GM19239 (cell line): ENCODE measurements at places on chromosomes 3 and 15.

- no peak for DNase-seq
Measured at GRCh38 chr3:39413691-39414420, 7.3 kb downstream of the RPSA start.

- no peak for DNase-seq
Measured at GRCh38 chr3:141294848-141295247, 63.2 kb downstream of the PXYLP1 start.

GRCh38 chr3:43166406-43166805, 60.5 kb upstream of the POMGNT2 start:
- no peak for DNase-seq

DNA sequence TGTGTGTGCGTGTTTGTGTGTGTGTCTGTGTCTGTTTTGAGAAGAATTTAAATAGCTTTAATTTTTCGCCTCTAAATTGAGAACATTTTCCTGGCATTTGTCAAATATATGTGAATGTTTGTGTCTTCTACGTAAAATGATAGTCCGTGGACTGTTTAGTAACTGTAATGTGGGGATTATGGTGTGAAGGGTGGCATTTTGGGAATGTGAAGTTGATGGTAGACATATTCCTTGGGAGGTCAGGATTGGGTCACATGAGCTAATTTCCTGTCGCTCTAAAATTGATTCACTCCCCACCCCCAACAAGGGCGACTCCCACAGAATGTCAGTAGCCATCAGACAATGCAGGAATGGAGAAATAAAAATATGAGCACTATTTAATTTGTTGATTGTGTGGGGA, 107.3 kb downstream of the ITPR1 start:
- no peak for DNase-seq

- DNase-seq: no peak
Measured at GRCh38 chr15:22794621-22795167, 8.2 kb downstream of the NIPA1 start.

DNA sequence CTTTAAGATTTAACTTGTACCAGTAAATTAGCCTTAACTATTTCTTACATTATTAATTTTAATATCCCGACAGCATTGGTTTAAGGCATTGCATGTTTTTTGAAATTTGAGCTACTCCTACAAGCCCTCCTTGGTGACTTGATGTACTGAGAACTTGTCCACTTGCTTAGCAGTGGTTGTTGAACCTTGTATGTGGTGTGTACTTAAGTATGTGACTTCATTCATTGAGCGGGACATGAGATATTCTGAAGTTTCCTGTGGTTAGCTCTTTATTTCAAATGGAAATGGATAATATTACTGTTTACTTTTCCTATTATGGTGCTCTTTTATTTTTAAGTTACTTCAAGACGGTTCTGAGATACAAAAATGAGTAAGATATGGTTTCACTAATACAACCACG, 3.6 kb upstream of the COL6A5 start:
- DNase-seq: no peak

GRCh38 chr3:172315401-172316091, 132.7 kb downstream of the GHSR start:
- no peak for DNase-seq

- no peak for DNase-seq
Measured at GRCh38 chr15:95865330-95865739, 465.2 kb upstream of the NR2F2 start.

GRCh38 chr3:48596157-48596556, 1.0 kb upstream of the COL7A1 start:
- DNase-seq: no peak

DNA sequence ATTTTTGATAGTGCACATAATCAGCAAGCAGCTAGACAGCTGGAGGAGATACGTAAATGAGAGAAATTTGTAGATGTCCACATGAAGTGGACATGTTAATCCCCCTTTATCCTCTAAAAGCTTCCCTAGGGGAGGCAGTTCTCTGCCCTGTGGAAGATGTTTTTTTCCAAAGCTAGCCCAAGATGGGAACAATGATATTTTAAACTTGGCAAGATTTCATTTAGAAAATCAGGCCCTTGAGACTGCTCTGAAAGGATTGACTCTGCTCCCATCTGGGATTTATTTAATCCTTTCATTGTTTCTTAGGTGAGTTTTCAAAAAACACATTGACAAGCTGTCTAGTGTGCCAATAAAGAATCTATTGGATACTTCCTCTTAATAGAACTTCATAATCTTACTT, 92.0 kb downstream of the SYNPR start:
- no peak for DNase-seq

- no peak for DNase-seq
Measured at GRCh38 chr15:73212424-73212823, 156.3 kb downstream of the HCN4 start.

- DNase-seq: no peak
Measured at GRCh38 chr3:122689587-122689986, 8.9 kb downstream of the PARP14 start.

- no peak for DNase-seq
Measured at GRCh38 chr3:24437326-24437725, 57.3 kb downstream of the THRB start.
